ENCODE measurements at places on chromosomes 3 and 15. TPM values are rescaled to one million over a fixed set of nuclear protein-coding genes. Genes with fewer than 3 reads are reported as not detected.

The HTD2 gene
- polyA plus RNA-seq = 10.5 TPM

The IFT57 gene
- 47.6 TPM for polyA plus RNA-seq

DNA sequence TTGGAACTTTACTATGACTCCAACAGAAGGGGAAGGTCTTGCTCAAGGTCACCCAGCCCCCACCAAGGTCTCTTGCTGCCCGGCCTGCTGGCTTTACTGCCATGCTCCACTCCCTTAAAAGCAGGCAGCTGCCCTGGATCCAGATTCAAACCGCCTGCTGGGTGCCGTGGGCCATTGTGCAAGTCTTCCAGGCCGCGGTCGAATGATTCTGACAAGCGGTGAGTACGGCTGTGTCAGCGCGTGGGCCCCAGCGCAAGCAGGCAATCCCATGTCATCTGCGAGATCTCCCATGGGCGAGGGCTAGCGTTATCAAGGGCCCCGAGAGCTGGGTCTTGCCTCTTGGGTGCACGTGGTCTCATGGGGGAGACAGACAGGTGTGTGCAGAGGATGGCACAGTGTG is 37.6 kb downstream of the CORO2B start:
- DNase-seq = no peak

GRCh38 chr3:127675651-127676391 is 3.1 kb downstream of the ABTB1 start:
- DNase-seq = no peak

DNA sequence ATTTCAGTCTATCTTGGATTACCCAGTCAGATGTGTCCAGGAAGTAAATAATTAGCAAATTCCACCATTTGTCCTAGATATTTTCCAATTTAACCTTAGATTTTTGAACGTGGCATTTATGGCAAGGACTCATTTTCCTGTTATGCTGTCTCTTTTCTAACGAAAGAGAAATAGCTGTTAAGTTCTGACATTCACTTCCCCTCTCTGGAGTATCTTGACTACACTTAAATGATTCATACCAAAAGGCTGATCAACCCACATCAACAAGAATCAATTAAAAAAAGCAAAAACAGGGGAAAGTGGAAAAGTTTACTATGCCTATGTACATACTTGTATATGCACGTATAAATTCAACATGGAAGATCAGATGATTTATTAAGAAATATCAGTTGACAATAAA is 149.9 kb downstream of the FRMD5 start:
- DNase-seq = no peak

- no peak for DNase-seq
Measured at GRCh38 chr15:68197170-68197492, 8.0 kb downstream of the CALML4 start.

GRCh38 chr3:102025606-102026270 is 176.4 kb downstream of the NFKBIZ start:
- DNase-seq = no peak

GRCh38 chr15:78105476-78106241 is 13.3 kb downstream of the SH2D7 start:
- DNase-seq = no peak

The LINGO1 gene
- polyA plus RNA-seq = 0.06 TPM

The C3orf80 gene
- not detected for polyA plus RNA-seq

The PSTPIP1 gene
- polyA plus RNA-seq = 10.0 TPM

The GP9 gene
- not detected for polyA plus RNA-seq

- DNase-seq = no peak
Measured at GRCh38 chr3:66106788-66107187, 68.1 kb upstream of the MAGI1 start.

Measured in keratinocyte (primary cell).